ENCODE measurements at places on chromosomes 7 and 10. TPM values are rescaled to one million over a fixed set of nuclear protein-coding genes. Genes with fewer than 3 reads are reported as not detected.
A peak's percentile ranks its signal among the peaks of the same experiment; 100 is the strongest.

GRCh38 chr7:45582868-45583277 is 8.7 kb downstream of the ADCY1 start:
- no peak for DNase-seq

The CYP3A4 gene
- not detected for total RNA-seq

DNA sequence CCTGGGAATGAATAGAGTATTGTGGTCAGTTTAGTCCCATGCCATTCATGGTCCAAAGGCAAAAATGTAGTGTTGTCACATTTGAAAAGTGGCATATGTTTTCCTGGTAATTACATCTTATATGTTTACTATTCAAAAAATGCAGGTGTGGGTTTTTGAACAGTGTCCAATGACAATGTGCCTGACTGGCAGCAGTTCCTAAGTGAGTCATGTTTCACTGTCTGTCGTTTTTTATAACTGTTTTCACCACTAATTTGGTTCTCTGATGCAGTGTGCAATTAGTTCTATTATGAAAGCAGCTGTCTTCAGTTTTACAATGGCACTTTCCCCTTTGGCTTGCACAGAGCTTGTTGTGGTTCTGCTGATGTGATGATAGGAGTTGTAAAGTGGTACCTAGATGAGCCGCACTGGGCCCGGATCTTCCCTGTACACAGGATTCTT is 162.3 kb downstream of the SEM1 start:
- DNase-seq, result no peak

The AEBP1 gene
- total RNA-seq, result 242 TPM

DNA sequence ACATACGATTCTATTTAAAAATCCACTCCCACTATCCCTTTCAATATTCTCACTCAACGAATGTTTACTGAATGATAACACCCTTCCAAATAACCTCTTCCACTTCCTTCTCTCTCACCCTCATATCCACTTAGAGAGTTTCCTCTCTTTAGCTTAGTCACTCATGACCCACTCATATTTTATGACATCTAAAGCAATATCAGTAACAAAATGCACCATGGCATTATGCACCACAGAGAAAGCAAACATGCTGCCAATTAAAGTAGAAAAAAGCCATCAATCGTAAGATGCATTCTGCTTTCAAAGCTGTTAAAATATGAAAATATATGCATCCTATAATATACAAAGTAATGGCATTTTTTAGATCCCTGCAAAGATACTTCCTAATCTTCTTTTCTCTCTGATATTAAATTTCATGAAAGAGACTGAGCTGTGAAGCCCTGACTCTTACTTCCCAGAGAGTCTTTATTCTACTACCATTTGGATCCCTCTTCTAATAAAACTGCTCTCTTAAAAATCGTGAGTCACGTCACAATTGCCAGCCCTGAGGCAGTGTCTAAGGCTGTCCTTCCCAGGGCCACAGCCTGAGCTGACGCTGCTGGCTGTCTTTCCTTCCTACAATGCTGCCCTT is 283.0 kb upstream of the KLF6 start:
- no peak for DNase-seq

DNA sequence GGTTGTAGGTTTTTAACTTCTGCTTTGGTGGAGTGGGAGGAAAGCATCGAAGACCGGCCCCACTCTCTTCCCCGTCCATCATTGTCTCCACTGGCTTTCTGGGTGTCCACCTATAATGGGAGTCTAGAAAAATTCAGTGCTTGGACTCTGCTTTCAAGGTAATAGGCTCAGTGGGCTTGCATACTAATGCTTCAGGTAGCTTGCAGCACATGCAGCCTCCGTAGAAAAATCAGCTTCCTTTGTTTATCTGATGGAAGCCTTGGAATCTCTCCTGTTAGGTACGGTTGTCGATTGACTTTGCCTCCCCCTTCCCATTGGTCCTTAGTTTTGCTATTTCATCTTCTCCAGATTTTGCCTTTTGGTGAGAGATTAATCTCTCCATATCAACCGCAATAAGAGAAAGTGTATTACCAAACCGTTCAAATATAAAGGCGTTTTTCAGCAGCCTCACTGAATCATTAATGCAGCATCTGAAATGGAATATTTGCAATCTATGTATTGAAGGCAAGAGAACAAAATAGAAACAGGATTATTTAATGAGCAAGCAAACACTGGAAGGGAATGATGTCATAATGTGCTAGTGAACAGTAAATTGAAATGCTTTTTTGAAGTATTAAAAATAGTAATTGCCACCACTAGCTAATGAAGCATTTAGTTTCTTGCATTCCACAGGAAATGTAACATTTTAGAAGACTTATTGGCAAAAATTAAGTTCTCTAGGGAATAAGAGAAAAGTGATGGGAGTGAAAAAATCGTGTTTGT is 944 bp downstream of the AVL9 start:
- no peak for DNase-seq

The CPVL gene
- 5.7 TPM for total RNA-seq

DNA sequence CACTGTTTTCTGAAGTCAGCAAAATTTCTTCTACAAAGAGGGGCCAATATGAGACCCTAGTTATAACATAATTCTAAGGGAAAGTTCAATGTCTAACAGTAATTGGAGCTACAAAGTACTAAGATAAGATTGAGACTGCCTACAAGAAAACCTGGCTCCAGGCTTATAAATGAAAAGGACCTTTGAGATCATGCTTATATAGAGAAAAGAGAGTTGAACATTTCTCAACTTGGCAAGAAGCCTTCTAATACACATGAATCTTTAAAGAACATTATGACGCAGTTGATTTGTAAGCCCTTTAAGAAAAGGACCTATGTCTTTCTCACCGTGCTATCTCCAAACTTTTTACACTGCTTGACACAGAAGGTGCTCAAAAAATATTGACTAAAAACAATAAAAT is 87.9 kb downstream of the TPK1 start:
- no peak for DNase-seq

- no peak for DNase-seq
Measured at GRCh38 chr7:117907049-117907640, 33.9 kb upstream of the CTTNBP2 start.

GRCh38 chr10:97494151-97494550 is 4.1 kb downstream of the MMS19 start:
- DNase-seq, result no peak

GRCh38 chr10:3757638-3758490 is 27.1 kb downstream of the KLF6 start:
- DNase-seq, result no peak

- no peak for DNase-seq
Measured at GRCh38 chr10:79090134-79090803, 21.5 kb downstream of the ZMIZ1 start.

DNA sequence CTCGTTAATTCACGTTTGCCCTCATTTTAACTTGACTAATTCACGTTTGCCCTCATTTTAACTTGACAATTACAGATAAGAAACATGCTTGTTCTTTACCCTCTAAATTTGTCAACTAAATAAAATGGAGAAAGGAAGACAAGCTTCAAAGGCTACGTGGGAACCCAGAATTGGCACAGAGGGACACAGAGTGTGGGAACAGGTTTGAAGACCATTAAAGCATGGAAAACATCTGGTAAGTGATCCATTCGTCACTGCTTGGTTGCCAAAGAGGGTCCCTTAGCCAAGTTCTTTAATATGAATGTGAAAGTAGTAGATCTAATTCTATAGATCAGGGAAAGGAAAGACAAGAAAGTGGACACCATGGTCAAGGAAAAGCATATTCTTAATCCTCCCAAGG is 57.2 kb downstream of the ITIH5 start:
- DNase-seq, result no peak

GRCh38 chr10:79140085-79140793 is 71.5 kb downstream of the ZMIZ1 start:
- no peak for DNase-seq

DNA sequence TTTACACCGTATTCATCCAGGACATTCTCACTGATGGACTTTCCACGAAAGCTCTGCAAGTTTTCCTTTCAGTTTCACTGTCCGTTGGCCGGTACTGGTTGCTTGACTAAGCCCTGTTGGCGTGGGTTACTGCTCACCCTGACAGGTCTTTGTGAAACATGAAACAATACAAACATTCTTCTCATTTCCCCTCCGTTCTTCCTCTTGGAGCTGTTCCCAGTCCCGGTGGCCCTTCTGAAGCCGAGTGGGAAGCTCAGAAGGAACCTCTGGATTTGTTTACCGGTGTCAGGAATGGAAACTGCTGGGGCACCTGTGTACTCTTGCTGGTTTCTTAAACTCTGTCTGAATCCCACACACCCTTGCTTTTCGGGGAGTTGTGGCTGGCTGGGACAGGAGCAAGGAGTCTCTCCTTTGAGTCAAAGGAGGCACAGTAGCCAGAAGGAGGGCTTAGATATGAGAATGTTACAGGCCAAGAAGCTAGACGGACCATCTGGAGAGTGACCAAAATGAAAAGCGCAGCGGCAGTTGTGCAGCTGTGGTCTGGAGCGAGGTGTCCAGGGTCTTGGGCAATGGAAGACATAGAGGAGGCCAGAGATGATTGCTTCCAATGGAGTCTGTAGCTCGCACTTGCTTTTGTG is 45.7 kb downstream of the LYZL2 start:
- DNase-seq, result peak; percentile 22

GRCh38 chr10:1558906-1559305 is 178.4 kb downstream of the ADARB2 start:
- DNase-seq, result no peak

DNA sequence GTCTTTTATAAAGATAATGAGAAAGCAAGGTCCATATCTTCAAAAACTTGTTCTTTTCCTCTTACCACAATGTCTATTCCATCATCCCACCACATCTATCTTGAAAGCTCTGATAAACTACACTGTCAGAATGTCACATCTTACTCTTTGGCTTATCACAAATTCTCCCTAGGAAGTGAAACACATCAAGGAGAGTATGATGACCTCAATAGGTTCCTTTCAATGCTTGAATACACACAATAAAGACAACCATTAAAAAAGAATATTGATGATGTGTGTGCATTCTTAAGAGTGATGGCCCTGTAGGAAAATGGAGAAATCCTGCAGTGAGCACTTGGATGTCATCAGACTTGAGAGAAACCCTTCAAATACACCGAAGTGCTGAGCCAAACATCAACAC is 918.1 kb upstream of the SORCS1 start:
- no peak for DNase-seq

DNA sequence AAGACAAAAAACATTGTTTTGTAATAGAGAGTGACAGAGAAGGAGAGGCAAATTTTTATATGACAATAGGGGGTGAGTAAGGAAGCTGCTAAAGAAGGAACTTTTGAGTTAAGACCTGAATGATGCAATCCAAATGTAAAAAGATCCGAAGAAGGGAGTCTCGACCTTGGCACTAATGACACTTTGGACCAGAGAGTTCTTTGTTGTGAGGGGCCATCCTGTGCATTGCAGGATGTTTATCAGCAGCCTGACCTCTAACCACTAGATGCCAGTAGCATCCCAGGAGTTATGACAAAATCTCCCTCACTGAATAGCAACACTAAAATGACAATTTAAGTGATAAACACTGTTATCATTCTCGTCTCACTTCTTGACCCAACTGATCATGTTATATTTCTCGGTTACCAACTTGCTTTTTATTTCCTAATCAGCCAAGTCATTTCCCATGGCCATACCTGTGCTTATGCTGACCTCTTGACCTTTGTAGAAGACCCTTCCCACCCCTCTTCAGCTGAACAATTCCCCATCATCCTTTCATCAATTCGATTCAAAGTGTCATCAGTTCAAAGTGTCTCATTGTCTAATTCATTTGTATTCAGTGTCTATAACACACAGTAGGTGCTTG is 30.0 kb downstream of the DGKI start:
- DNase-seq, result no peak

The SHOC2 gene
- total RNA-seq, result 50.9 TPM

The SVOPL gene
- total RNA-seq, result not detected

The ZNF479 gene
- total RNA-seq, result not detected

DNA sequence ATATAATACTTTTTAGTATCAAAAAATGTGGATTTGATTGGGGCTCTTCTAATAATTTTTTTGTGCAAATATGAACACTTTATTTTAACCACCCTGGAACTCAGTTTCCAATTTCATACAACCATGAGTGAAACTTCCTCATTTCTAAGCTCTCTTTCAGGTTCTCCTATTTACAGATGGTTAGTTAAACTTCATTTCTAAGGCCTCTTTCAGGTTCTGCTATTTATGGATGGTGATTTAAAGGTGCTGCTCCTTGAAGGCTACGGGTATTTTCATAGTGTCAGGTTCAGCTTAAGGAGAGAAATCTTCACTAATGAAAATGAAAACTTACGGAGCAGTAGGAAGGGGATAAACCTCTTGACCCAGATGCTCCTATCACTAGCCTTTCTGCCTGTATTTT is 568.3 kb downstream of the KIF20B start:
- no peak for DNase-seq

The ACHE gene
- not detected for total RNA-seq

GRCh38 chr7:156578978-156579430 is 61.6 kb upstream of the RNF32 start:
- DNase-seq, result no peak

- DNase-seq, result no peak
Measured at GRCh38 chr10:30158325-30158960, 99.1 kb upstream of the JCAD start.

The GPR158 gene
- total RNA-seq, result under 0.01 TPM

DNA sequence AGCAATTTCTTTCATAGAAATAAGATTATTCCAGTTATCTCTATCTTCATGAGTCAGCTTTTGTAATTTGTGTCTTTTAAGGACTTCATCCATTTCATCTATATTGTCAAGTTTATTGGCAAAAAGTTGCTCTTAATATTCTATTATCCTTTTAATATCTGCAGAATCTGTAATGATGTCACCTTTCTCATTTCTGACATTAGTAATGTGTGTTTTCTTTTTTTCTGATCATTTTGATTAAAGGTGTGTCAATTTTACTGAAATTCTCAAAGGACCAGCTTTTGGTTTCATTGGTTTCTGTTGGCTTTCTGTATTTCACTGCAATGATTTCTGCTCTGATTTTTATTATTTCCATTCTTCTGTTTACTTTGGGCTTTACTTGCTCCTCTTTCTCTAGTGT is 17.9 kb upstream of the OR2AE1 start:
- no peak for DNase-seq

- DNase-seq, result no peak
Measured at GRCh38 chr7:153245809-153246208, 486.3 kb downstream of the ACTR3B start.
